GM23248 (cell line): ENCODE measurements at places on chromosomes 5 and 9.

DNA sequence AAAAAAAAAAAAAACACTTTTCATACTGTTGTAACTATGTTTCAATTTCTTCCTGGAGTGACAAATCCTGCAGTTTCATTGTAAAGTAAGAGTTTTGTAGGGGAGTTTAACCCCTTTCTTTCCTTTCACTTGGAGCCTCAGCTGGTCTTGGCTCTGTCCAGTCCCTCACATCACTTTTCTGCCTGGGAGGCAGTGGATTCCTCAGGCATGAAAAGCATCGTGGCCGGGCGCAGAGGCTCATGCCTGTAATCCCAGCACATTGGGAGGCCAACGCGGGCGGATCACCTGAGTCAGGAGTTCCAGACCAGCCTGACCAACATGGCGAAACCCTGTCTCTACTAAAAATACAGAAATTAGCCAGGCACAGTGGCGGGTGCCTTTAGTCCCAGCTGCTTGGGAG lies 45.6 kb upstream of the MYO10 start:
- DNase-seq = no peak

DNA sequence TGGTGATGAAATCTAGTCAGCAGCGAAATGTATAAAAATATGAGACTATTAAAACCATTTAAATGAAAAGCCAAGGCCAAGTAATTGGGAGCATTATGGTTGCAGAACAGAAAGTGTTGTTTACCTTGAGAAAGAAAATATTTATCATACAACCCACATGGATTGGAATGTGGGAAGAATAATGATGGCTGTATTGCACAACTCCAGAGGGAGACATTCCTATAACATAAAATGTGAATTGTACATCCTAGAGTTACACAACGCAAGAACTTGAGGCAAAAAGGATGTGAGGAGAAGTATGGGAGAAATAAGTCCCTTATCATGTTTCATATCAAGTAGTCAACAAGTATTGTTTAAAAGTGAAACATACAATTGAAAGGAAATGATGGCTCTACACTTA lies 1014.0 kb upstream of the SEMA6A start:
- DNase-seq = no peak

- no peak for DNase-seq
These were observed 314.4 kb downstream of the GADD45G start for GRCh38 chr9:89919171-89919681.

- DNase-seq = no peak
These were observed 65.8 kb downstream of the NSUN2 start for GRCh38 chr5:6567068-6567467.

- DNase-seq = peak; percentile 91
These were observed 70.7 kb upstream of the RNF38 start for GRCh38 chr9:36470643-36471290.

DNA sequence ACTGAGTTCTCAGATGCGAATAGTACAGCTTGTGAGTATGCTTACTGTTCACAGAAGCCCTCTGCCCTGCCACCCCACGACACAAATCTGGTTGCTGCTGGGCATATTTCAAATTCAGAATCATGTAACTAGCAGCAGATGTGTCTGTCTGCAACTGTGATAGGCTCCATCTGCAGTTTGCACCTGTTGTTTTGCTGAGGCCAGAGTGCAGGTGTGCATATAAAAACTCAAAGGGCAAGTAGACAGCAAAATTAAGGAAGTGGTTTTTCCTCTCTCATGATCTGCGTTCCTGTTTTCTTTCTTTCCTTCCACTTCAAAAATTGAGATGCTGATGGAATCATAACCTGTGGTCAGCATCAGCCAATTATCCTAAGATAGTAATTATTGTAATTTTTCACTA lies 1000.5 kb downstream of the PTPRD start:
- no peak for DNase-seq

GRCh38 chr9:109846776-109847175 lies 66.8 kb downstream of the PALM2AKAP2 start:
- no peak for DNase-seq

DNA sequence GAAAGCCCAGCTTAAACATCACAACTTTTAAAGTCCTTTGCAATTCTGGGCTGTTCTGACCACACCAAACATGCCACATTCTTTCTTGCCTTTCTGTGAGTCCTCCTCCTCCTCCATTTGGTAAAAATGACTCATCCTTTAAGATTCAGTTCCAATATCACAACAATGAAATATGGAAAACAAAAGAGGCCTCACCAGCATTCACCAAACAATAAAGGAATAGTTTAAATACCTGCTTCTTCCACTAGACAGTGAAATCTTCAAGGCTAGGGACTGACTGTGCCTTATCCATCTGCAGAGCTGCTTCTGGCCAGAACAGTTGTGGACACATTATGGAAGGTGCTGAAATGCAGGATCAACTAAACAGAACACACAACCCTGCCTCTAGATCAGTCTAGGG lies 36.0 kb downstream of the NR6A1 start:
- peak; percentile 72 for DNase-seq

GRCh38 chr9:119368681-119369581 lies at the start of gene BRINP1:
Gene BRINP1, minus strand, starts transcription at chr9:119369435. Its CDS starts 56,080 bp downstream, at chr9:119313355.
- peak; percentile 82 for DNase-seq

DNA sequence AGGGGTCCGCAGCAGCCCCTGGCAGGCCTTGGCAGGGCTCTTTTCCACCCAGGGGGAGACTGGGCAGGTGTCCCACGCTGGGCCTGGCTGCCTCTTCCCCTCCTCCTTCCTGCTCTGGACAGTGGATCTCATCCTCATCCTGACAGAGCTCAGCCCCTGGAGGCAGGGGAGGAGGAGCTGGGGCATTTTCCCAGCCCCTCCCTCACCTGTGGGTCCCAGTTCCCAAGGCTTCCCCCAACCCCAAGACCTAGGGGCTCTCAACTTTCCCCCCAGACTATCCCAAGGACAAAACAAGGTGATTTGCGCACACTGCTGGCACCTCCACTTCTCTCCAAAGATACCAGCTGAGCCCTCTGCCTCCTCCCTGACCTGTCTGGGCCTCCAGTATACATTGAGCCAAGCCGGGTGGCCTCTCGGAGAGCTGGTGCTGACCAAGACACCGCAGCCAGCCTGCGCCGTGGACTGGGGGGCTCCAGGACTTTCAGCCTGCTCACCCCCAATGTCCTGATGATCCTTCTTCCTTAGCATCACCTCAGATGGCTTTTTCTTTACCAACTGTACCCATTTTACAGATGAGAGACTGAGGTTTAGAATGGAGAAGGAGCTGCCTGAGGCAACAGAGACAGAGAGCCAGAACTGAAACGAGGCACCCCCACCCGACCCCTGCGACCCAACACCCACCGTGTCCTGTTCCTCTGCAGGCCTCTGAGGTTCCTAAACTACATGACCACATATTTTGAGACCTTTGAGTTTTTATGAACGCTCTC lies 126.6 kb downstream of the BARX1 start:
- no peak for DNase-seq

- peak; percentile 23 for DNase-seq
These were observed 69.1 kb downstream of the ZNF366 start for GRCh38 chr5:72438141-72438540.

DNA sequence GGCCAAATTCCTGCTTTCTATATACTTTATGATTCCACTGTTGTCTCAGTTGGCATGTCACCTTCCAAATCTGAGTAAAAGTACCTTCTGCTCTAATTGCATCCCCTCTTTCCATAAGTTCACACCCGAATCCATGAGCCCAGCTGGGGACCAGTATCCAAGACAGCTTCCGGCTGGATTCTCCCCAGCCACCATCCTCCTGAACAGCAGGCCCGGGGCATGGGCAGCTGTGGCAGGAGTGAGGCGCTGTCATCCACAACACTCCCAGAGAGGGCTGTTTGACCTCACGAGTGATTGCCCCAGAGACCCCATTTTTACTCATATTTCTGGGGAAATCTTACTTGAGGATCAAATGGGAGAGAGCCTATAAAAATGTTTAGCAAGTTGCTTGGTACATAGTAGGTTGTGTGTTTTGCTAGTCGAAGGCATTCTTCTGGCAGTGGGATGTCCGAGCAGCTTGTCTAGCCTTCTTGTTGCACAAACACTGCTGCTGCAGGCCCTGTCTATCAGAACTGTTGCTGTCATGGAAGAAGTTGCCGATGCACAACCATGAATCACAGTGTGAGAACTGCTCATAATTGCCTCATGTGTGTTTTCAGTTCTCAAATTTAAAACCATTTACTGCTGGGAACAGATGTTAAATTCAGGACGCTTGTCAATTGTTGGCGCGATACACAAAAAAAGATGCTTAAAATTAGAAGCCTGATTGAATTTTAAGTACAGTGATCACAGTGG lies 93.8 kb downstream of the HSPA4 start:
- peak; percentile 20 for DNase-seq

DNA sequence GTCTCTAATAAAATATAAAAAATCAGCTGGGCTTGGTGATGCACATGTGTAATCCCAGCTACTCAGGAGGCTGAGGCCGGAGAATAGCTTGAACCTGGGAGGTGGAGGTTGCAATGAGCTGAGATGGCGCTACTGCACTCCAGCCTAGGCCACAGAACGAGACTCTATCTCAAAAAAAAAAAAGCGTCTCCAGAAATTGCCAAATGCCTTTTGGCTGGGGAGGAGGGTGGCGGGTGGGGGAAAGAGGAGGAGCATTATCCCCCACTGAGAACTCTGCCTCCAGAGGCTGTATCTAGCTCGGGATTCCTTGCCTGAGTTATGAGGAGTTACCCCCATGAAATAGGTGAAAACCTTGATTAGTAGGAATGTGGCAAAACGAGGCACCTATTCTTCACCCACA lies 4.8 kb downstream of the ROPN1L start:
- DNase-seq = no peak

- DNase-seq = no peak
These were observed 199.9 kb downstream of the PCSK5 start for GRCh38 chr9:76090330-76090729.

GRCh38 chr5:142133330-142134206 lies 25.0 kb downstream of the NDFIP1 start:
- no peak for DNase-seq

DNA sequence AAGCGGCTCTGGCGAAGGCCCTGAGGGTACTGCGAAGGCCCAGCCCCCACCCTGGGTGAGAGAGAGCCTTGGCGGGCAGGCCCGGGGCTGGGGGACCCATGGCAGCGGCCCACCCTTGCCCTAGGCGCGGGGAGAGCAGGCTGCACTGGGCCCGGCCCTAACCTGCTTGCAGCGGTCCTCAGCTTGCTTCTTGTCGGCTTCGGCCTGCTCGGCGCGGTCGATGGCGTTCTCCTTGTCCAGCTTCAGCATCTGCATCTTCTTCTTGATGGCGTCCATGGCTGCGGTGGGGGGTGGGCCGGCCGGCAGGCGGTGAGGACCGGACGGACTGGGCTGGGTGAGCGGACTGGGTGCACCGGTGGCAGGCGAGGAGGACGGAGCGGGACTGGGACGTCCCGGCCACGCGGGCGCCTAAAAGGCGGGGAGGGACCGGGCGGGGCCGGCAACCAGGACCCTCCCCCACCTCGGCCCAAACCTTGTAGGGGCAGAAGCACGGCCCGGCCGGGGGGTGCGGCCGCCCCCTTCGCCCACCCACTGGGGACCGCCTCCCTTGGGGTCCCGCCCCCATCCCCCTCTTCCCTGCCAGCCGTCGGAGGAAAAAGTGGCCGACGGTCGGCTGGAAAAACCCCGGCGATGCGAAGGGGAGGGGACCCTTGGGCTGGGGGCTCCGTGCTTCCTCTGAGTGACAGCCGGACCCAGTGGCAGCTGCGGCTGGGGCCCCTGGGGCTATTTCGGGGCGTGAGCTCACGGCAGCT lies at the start of gene TPM2:
Gene TPM2, minus strand, starts transcription at position 384 of the 752 bp plus-strand sequence. Its CDS starts 108 bp downstream, at position 276.
- DNase-seq = peak; percentile 90

DNA sequence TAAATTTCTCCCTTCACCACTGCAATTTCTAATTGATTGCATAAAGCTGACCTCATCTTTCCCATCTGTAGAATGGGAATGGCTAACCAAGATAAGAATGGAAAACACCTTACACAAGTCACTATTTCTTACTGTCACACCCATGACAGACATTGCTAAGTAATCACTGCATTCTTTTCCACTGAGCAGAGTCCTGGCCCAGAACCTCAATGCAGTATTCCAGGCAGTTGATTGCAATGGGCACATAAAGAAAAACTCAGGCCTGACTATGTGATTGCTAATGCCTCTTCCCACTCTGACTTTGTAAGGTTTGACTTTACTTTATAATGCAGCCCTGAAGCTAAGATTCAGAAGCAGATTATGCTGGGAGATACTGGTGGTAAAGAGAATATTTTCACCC lies 29.3 kb downstream of the TRIM32 start:
- peak; percentile 33 for DNase-seq

DNA sequence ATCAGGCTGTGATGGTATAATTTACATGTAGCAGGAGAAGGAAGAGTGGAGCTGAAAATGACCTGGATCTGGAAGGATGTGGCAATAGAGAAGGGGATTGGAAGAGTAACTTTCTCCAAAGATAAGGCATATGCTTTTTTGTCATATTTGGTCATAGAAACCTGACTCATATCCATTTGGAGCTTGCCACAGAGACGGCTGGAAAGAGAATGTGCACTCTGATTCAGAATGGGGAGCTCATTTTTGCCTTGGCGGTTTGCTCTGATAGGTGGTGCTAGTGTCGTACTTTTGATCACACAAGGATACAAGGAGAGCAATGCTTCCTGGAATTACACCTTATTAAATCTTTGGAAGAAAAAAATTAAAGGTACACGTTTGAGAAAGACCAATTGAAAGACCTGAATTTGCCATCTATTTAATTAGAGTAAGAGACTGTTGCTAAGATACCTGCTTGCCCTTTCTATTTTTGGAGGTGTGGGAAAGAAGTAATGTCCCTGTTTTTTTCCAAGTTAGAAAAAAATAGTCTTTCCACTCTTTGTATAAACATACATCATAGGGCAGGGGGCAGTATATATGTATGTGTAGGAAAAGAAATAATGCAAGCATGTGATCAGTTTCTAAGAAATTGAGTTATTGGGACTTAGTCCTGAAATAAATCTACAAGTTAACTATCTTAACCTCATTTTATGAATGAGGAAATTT lies 5.4 kb downstream of the LSM11 start:
- peak; percentile 89 for DNase-seq

DNA sequence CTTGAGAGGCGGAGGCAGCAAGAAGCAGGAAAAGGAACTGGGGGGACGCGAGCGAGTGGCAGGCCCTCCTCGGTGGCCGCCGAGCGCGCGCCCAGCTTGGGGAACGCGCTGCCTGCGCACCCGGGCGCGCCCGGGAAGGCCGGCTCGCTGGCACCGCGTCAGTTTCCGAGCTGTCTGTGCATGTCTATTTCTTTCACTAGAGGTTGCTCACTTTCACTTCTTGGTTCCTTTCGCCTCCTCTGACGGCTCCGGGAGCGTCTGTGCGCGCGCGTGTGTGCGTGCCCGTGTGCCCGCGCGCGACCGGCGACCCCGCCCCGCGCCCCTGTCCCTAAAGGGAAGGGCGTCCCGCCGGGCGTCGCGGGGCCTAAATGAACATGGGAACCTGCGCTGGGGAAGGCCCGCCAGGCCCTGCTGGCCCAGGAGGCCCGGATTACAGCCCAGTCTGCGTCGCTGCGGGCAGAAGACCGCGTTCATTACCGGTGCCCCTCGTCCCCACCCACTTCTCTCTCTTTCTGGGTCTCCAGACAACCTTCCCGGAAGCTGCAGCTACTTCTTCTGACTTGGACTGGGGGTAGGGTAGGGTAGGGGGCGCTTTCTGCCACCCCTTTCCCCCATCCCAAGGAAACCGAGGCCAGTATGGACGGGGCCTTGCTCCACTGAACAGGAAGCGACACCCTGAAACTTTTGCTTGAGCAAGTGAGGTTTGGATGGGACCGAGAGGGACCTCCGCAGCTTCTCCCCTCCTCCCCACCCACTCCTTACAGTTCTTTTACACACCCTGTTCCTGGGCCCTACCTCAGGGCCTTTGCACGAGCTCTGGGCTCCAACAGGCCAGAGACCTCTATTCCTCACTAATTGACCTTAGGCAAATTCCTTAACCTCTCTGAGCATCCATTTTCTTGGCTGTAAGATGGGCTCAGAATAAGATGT lies 205.8 kb upstream of the IER5L start:
- peak; percentile 85 for DNase-seq
